ENCODE measurements at places on chromosomes 4 and X.
A peak's percentile ranks its signal among the peaks of the same experiment; 100 is the strongest.

- no peak for DNase-seq
Observed at GRCh38 chrX:80879916-80880315, 70.2 kb upstream of the BRWD3 start.

DNA sequence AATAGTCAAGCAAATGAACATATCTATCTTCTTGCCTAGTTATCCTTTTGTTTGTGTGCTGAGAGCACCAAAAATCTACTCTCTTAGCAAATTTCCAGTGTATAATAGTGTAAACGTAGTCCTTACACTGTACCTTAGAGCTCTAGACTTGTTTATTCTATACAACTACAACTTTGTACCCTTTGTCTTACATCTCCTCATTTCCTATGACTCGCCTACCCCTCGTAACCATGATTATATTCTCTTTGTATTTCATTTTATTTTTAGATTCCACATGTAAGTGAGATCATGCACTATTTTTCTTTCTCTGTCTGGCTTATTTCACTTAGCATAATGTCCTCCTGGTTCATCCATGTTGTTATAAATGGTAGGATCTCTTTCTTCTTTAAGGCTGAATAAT lies 37.6 kb downstream of the MAGEB5 start:
- DNase-seq = no peak

DNA sequence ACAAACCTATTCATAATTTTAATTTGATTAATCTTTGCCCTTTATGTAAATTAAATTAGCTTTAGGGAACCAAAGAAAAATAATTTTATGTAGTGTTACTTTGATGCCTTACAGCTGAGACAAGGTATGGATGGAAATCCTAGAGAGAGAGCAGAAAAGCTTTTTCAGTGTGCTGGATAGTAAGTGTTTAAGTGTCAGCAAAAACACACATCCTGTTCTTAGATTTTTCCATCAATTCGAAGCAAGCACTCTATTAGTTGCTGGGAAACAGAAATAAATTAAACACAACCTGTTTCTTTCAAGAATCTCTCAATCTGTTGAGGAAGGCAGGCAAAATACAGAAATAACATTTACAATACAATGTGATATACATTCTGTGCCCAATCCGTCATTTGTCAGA lies 327.8 kb downstream of the GALNTL6 start:
- no peak for DNase-seq

DNA sequence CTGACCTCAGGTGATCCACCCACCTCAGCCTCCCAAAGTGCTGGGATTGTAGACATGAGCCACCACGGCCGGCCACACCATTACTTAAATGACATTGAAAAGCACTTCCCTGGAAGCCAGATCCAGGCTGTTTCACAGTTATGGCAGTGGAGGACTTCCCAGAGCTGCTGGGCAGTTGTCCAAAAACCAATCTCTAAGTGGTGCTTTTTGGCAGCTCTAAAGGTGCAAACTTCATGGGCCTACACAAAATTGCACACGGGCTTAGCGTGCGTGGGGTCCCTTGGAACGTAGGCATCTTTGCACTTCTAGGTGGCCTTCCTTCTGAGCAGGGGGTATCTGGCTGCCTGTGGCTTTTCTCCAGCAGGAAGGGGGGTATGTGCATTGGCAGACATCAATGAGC lies 172.3 kb downstream of the SHOX start:
- DNase-seq = no peak

DNA sequence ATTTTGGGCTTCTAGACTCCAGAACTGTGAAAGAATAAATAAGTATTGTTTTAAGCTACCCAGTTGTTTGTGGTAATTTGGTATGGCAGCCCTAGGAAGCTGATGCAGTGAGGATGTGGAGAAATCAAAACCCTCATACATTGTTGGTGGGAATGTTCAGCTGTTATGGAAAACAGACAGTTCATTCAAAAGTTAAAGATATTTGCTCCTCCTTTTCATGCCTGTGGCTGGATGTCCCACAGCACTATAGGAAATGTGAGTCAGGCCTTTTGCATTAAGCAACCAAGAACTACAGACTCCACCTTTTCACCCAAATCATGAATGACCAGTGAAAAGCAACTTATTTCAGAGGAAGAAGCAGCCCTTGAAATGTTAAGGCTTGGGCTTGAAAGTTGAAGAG lies 6.7 kb downstream of the BBS12 start:
- DNase-seq = no peak

GRCh38 chr4:100935090-100935489 lies 412.2 kb downstream of the PPP3CA start:
- DNase-seq = no peak

- DNase-seq = no peak
Observed at GRCh38 chr4:180057891-180058671, 2185.1 kb upstream of the TENM3 start.

DNA sequence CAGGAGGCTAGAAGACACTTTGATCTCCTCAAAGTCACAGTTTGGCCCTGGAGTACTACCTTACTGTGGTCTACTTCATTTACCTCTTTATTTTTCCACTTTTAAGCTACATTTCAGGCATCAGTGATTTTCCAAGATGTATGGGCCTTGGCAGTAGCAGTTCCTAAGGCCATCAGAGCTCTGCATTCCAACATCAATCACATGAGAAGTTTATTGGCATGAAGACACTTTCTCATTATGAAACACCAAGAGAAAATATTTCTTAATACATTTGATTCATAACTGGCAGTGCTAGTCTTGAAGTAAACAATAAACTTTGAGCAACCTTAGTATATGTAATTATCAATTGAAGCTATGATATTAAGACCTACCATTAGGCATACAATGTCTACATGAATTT lies 178.1 kb downstream of the IL15 start:
- no peak for DNase-seq

DNA sequence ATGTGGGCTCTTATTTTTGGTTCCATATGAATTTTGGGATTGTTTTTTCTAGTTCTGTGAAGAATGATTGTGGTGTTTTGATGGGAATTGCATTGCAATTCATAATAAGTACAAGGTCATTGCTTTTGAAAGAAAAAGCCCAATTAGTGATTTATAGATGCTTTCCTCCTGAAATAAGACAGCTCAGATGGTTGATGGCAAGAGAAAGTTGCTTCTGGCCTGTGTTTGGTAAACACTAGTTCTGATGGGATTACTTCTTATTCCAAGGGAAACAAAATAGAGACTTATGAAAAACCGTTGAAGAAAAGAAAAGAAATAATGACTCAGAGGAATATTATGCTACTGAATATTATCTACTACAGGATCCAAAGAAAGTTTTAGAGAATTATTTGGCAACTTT lies 144.9 kb downstream of the SPANXA1 start:
- DNase-seq = no peak

DNA sequence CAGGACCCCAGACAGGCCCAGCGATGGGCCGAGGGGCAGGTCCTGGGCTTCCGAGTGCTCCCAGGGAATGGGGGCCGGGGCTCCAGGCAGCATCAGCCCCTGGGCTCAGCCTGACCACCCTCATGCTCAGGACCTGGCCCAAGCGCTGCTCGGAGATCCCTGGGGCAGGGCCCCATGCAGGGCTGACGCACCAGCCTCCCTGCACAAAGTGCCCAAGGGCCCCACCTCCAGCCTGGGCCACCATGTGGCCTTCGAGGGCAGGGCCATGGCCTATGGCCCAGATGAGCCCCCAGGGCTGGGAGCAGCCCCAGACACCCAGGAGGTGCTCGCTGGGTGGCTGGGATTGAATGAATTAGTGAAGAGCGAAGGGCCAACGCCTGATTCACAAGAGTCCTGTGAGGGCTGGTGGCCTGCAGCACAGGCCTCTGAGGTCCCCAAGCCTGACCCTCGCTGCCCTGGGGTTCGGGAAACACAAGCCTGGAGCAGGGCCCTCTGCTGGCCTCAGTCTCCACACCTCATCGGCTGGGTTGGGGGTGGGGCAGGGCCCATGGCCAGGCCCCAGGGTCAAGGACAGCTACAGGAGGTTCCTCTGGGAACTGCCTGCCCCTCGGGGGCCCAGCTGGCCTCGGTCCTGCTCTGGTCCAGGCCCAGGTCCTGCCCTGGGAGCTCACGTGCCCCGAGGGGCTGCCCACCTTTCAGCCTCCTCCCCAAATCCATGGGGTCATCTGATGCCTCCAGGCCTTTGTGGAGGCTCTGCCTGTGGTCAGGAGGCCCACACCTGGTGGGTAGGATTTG lies 13.3 kb upstream of the FGFR3 start:
- no peak for DNase-seq

- no peak for DNase-seq
Observed at GRCh38 chr4:136000246-136000645, 1532.0 kb downstream of the PCDH18 start.

DNA sequence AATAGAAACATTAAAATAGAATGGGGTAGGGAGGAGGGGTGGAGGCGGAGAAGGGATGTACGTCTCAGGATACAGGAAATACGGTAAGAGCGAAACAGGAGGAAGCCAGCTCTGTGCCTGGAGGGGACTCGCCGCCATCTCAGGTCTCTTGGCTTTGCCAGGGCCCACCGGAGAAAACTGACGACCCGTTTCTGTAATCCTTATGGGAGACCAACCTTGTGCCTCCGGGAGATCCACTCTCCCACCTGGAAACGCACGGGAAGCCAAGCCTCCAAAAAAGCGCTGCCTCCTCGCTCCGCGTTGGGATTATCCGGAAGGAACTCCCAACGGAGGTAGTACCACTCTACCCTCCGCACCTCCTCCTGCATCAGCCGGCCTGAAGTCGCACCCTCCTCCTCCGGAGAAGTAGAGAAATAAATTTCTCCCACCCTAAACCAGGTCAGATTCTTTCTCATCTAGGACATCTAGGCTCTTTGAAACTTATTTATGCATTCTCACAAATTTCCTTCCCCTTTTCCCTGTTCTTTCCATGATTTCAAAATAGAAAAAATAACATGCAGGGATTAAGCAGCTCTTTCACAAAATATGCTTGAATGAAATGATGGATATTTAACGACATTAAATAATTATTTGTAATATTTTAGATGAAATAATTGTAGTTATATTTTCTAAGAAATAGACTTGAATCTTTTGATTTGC lies at the start of gene NBDY:
TSS of gene NBDY (plus strand) at position 92 of the 699 bp plus-strand sequence. CDS start at position 203, 111 bp downstream.
- peak; percentile 48 for DNase-seq

- DNase-seq = no peak
Observed at GRCh38 chr4:94420356-94420755, 31.4 kb upstream of the PDLIM5 start.

DNA sequence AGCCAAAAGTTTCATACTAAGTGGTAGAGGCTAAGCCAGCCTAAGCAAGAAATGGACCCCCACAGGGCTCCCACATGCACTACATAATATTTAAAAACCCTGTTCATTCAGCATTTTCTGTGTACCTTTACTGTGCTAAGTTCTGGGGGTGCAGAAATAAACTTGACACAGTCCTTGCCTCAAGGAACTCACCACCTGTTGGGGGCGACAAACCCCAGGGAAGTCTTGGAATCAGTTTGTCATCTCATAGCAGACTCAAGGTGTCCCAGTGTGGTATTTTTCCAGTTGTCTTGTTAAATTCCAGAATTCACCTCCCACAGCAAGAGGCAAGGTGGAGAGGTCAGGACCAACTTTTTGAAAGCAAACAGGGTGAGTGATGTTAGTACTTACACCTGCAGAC lies 43.1 kb downstream of the ATG4A start:
- DNase-seq = no peak

DNA sequence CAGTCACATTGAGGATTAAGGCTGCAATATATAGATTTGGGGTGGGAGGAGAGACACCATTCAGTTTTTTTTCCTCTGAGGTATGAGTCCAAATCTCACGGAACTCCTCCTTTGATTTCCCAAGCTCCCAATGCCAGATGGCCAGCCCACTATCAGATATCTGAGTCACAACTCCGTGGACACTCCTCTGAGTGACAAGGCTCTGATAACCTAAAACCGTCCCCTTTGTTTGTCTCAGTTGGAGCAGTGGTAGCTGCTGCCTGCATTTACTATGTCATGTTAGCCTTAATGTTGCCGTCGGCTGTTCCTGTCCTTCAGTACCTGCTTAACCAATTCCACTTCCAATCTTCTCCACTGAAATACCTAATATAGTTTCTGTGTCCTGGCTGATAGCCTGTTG lies 107.3 kb downstream of the DTHD1 start:
- no peak for DNase-seq

DNA sequence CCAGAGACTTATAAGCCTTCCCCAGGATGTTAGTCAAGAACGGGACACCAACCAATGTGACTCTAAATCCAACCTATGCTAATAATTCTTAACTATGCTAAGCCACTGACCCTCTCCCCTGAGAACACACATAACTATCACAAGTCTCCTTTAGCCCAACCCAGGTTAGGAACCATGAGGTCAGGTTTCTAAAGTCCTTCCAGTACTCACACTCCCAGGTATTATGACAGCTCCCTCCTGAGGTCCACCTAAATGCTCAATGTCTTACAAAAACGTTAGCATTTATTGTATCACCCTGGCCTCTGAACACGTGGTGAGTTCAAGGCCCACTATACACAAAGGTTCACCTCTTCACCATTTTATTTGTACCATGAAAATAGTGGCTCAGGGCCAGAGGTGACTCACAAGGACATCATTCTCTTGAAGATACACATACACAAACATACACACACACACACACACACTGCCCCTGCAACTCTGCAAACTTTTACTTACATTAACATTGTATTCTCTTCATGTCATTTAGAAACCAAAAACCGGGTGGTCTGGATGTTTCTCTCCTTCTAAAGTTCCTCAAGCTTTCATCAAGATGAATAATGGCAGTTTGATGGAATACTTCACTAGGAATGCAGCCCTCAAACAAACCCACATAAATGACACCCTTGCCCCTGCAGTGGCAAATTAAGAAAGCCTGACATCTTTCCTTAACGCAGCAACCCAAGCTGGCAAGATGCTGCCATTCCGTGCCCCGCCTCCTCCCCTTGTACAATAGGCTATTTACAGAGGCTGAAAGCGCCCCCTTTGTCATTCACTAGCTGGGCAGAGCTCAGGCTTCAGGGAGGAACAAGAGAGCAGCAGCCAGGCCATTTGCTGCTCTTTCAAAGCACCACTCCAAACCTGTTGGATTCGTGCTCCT lies 17.7 kb downstream of the ACSL1 start:
- DNase-seq = peak; percentile 33

GRCh38 chr4:3502941-3503936 lies 29.0 kb downstream of the LRPAP1 start:
- DNase-seq = no peak

- no peak for DNase-seq
Observed at GRCh38 chrX:19840899-19841648, 46.3 kb downstream of the SH3KBP1 start.

- no peak for DNase-seq
Observed at GRCh38 chr4:147717878-147718277, 14.0 kb upstream of the ARHGAP10 start.

DNA sequence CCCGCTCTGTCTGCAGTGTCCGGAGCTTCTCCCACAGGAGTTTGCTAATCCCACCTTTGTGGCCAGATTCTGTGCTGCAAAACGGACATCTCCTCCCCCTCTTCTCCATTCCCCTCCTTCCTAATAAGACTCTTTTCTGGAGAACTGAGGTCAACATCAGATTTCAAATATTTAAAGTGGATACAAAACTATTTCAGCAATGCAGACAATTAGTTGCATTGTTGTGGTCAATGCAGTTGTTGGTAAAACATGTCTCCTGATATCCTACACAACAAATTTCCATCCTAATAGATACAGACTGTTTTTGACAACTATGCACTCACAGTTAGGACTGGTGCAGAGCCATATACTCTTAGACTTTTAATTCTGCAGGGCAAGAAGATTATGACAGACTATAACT lies 5.1 kb upstream of the MCUB start:
- no peak for DNase-seq

Measured in DMS79 treated with DMSO at 0.1 percent for 48 hours (cell line).